ENCODE measurements at places on chromosomes 12 and 14. TPM values are rescaled to one million over a fixed set of nuclear protein-coding genes. Genes with fewer than 3 reads are reported as not detected.

The AICDA gene
- not detected for total RNA-seq

DNA sequence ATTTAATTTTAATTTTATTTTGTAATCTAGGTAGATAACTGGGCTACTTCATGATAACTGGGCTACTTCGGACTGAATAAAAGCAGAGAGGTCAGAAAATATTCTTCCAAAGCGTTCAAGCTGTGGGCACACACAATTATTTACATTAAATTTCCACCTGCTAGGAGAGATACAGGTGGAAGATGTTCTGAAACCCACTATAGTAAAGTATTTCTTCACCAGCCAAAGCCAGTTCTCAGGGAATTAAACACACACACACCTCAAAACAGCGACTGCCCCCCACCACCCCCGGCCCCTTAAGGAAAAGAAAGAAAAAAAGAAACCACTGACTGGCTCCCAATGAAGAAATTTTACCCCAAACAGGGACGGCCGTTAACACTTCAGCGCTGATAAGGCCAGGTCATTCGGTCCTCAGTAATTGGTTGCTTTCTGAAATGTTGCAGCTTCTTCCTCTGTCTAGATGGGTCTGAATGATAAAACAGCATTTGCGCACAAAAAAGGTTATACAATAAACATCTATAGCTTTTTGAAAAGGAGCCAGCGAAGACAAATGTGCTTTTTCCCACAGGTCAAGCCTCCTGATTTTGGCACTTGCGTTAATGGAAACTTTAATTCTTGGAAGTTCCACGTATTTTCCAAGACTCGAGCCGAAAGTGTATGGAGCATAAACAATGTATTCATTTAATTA lies 771 bp upstream of the KCNJ8 start:
- H3K4me1 ChIP-seq, result peaks cover 7% of the 10 kb centered on the region
- H3K4me3 ChIP-seq, result peak overlapping the region; percentile 24
- H3K27me3 ChIP-seq, result no peaks in the 10 kb centered on the region
- no peaks in the 10 kb centered on the region for H3K36me3 ChIP-seq
- H3K27ac ChIP-seq, result peak overlapping the region; percentile 81

- DNase-seq, result no peak
- peaks cover 14% of the 10 kb centered on the region for H3K4me1 ChIP-seq
- no peaks in the 10 kb centered on the region for H3K36me3 ChIP-seq
- no peak overlapping the region for H3K27ac ChIP-seq
- H3K4me3 ChIP-seq, result peak overlapping the region; percentile 55
Observed at GRCh38 chr12:72271451-72272090, 599 bp upstream of the TRHDE start.

- peaks cover 9% of the 10 kb centered on the region for H3K4me1 ChIP-seq
- H3K4me3 ChIP-seq, result no peak overlapping the region
- H3K27ac ChIP-seq, result no peak overlapping the region
- no peaks in the 10 kb centered on the region for H3K27me3 ChIP-seq
- no peaks in the 10 kb centered on the region for H3K36me3 ChIP-seq
- DNase-seq, result no peak
Observed at GRCh38 chr14:37436519-37436918, 158.5 kb downstream of the FOXA1 start.

- no peaks in the 10 kb centered on the region for H3K27me3 ChIP-seq
- no peaks in the 10 kb centered on the region for H3K4me1 ChIP-seq
- no peak overlapping the region for H3K27ac ChIP-seq
- H3K4me3 ChIP-seq, result no peak overlapping the region
- DNase-seq, result no peak
Observed at GRCh38 chr12:14157088-14157747, 175.8 kb upstream of the GRIN2B start.

- H3K36me3 ChIP-seq, result no peaks in the 10 kb centered on the region
- no peak overlapping the region for H3K27ac ChIP-seq
- no peaks in the 10 kb centered on the region for H3K27me3 ChIP-seq
- DNase-seq, result no peak
- no peaks in the 10 kb centered on the region for H3K4me1 ChIP-seq
Observed at GRCh38 chr14:101634850-101635748, 73.8 kb downstream of the DIO3 start.

- peak overlapping the region; percentile 86 for H3K4me3 ChIP-seq
- H3K36me3 ChIP-seq, result no peaks in the 10 kb centered on the region
- H3K4me1 ChIP-seq, result peaks cover 37% of the 10 kb centered on the region
- peak overlapping the region; percentile 98 for H3K27ac ChIP-seq
- H3K27me3 ChIP-seq, result no peaks in the 10 kb centered on the region
Observed at GRCh38 chr12:56221232-56221756, 428 bp downstream of the RNF41 start.

DNA sequence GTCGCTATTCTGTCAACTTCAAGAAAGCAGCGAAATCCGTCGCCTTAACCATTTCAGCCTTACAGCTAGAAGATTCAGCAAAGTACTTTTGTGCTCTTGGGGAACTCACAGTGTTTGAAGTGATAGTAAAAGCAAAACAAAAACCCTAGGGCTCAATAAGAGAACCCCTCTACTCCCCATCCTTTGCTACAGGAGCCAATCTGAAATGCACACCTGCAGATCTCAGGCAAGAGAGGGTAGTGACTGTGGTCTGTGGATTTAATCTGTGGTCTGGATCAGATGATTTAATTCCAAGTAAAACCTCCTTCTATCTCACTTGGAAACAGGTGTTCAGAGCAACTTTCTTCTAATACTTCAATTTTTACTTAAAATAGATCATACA lies 422.9 kb upstream of the OR4E1 start:
- H3K27ac ChIP-seq, result peak overlapping the region; percentile 69
- no peak for DNase-seq
- H3K4me3 ChIP-seq, result no peak overlapping the region
- H3K36me3 ChIP-seq, result no peaks in the 10 kb centered on the region
- no peaks in the 10 kb centered on the region for H3K27me3 ChIP-seq

GRCh38 chr14:72075649-72076334 lies 143.6 kb downstream of the RGS6 start:
- no peaks in the 10 kb centered on the region for H3K36me3 ChIP-seq
- H3K4me1 ChIP-seq, result no peaks in the 10 kb centered on the region
- no peak overlapping the region for H3K4me3 ChIP-seq
- H3K27ac ChIP-seq, result no peak overlapping the region
- DNase-seq, result no peak

DNA sequence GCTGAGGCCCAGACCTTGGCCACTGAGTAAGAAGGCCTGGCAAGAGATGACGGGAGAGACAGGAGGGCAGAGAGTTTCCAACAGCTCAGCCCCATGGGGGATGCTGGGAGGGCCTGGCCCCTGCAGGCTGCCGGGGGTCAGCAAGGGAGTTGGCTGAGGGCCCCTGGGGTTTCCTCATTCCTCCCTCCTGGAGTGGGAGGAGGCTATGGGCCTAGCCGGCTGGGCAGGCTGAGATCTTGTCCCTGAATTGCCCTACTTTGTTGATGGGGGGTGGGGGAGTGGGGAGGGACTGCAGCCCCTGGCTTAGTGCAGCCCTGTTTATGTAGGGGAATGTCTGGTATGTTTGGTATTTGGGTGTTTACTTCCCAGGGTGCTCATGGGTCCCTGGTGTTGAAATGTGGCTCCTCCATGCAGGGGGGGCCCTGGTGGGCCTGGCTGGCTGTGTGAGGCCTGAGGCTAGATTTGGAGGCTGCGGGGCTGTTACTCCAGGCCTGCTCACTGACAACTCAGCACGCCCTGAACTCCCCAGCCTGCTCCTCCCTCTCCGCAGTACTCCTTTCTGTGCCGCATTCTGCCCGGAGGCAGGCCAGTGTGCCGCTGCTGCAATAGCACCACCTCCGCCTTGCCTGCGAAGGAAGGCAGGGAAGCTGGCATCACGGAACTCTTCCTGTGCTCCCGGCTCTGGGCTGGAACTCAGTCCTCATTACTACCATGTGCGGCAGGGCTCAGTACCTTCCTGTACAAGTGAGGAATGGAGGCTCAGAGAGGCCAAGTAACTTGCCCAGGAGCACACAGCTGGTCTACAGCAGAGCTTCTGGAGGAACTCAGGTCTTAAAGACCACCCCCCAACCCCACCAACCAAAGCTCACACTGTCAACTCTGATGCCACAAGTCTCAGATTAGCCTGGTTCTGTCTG lies 25.3 kb downstream of the JDP2 start:
- H3K4me3 ChIP-seq, result no peak overlapping the region
- peaks cover 95% of the 10 kb centered on the region for H3K4me1 ChIP-seq

The DCN gene
- total RNA-seq, result 50.1 TPM

The PTGER2 gene
- total RNA-seq, result 2.5 TPM

- no peak for DNase-seq
- no peaks in the 10 kb centered on the region for H3K27me3 ChIP-seq
- peak within 1 kb of the TSS; percentile 42 for H3K27ac ChIP-seq
- H3K36me3 ChIP-seq, result no peaks in the 10 kb centered on the region
- peaks cover 37% of the 10 kb centered on the region for H3K4me1 ChIP-seq
Observed at GRCh38 chr14:75578102-75578785, at the start of gene FLVCR2. Gene FLVCR2 (plus strand): TSS chr14:75578620. CDS start chr14:75578973, 353 bp downstream.

The PEBP1 gene
- 198 TPM for total RNA-seq

- H3K27ac ChIP-seq, result no peak overlapping the region
- no peak for DNase-seq
- H3K36me3 ChIP-seq, result no peaks in the 10 kb centered on the region
- H3K4me3 ChIP-seq, result no peak overlapping the region
- H3K4me1 ChIP-seq, result peaks cover 21% of the 10 kb centered on the region
Observed at GRCh38 chr12:101607894-101608293, 13.1 kb downstream of the MYBPC1 start.

GRCh38 chr14:104776961-104777807 lies 18.4 kb downstream of the AKT1 start:
- H3K4me3 ChIP-seq, result no peak overlapping the region
- H3K4me1 ChIP-seq, result no peaks in the 10 kb centered on the region

- DNase-seq, result no peak
- H3K4me3 ChIP-seq, result no peak overlapping the region
- no peaks in the 10 kb centered on the region for H3K36me3 ChIP-seq
- no peak overlapping the region for H3K27ac ChIP-seq
- H3K27me3 ChIP-seq, result no peaks in the 10 kb centered on the region
Observed at GRCh38 chr14:53523226-53523625, 370.1 kb upstream of the DDHD1 start.

The PMEL gene
- total RNA-seq, result 0.48 TPM

The IFI27 gene
- 480 TPM for total RNA-seq
